ENCODE measurements at places on chromosomes 3 and 15.

DNA sequence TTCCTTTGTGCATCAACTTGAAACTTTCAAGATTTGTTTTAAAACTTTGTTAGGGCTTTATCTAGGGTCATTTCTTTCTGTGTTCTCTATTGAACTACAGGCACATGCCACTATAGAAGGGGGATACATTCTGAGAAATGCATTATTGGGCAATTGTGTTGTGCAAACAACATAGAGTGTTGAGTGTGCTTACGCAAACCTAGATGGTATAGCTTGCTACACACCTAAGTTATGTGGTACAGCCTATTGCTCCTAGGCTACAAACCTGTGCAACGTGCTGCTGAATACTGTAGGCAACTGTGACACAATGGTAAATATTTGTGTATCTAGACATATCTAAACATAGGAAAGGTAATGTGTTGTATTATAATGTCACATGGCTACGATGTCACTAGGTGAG is 33.0 kb upstream of the KLF13 start:
- no peak overlapping the region for H3K27ac ChIP-seq
- no peaks in the 10 kb centered on the region for H3K27me3 ChIP-seq
- no peak for DNase-seq
- no peaks in the 10 kb centered on the region for H3K36me3 ChIP-seq

DNA sequence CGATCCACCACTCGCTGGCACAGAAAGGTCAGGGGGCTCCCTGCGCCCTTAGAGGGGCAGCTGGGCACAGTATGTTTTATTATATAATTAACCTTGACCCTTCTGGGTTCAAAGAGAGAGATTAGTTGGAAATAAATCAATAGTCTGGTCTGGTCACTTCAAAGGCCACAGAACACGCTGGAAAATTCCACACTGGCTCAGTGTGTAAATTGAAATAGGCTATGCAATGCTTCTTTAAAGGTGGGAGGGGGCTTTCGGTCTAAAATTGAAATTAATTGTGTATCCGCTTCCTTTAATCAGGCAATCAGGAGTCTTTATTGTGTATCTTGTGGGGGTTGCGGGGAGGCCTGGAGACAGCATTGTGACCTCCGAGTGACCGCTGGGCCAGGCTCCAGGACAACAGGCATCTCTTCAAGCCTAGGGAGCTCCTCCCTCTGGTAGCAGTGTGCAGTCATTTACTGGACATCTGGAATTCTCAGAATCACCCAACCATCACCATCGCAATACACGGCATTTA is 8.0 kb downstream of the RNU5B-1 start:
- H3K36me3 ChIP-seq = no peaks in the 10 kb centered on the region
- no peak overlapping the region for H3K4me3 ChIP-seq
- H3K27ac ChIP-seq = no peak overlapping the region
- H3K27me3 ChIP-seq = no peaks in the 10 kb centered on the region

DNA sequence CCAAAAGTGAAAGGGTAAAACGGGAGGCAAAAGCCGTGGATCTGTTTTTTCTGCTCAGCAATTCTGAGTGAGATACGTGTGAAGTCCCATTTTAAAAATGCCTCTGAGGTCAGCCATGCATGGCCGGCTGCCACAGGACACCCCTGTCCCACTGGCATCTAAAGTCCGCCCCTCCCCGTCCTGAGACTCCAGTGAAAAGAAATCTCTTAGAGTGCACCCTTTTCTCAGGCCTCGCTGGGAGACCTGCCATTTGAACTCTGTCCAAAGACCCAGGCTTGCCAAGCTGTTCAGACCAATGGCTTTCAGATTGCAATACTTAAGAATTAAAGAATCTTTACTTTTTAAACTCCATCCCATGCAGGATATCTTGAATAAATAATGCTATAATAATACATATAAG is 61.0 kb upstream of the SLC24A5 start:
- no peaks in the 10 kb centered on the region for H3K4me1 ChIP-seq
- no peak for DNase-seq
- no peak overlapping the region for H3K4me3 ChIP-seq
- no peaks in the 10 kb centered on the region for H3K36me3 ChIP-seq

DNA sequence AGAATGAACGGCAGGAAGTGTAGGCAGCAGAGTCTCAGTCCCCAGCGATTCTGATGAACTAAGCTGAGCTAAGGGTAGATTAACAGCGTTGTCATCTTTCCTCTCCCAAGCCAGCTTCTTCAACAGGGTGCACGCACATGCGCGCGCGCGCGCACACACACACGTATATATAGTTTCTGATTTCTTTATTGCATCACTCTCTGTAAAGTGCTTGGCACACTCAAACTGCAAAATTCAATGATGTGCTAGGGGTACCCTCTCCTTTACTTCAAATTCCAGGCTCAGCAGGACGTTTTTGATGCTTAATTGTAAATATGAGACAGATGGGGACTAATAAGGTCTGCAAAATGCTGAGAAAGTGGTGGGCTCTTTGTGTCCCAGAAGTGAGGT is 26.1 kb upstream of the VPS8 start:
- no peaks in the 10 kb centered on the region for H3K36me3 ChIP-seq
- no peak for DNase-seq
- H3K4me3 ChIP-seq = no peak overlapping the region
- H3K27ac ChIP-seq = no peak overlapping the region
- H3K27me3 ChIP-seq = no peaks in the 10 kb centered on the region

DNA sequence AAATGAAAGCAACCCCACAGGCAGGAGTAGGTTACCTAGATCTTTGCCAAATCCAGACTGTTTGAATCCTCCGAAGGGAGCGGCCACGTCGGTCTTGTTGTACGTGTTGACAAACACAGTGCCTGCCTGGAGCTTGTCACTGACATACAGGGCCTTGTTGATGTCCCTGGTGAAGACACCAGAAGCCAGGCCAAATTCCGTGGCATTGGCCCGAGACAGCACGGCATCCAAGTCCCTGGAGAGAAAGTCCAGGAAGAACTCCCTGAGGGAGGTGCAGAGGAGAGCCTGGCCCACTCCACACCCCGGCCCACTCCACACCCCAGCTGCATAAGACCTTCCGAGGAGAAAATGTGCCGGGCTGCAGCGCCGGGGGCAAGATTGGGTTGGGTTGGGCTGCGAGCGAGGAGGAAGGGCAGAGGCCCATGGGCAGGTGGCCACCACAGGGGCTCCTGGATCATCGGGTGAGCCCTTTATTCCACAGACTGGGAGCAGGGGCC is 21.8 kb upstream of the SLC41A3 start:
- no peaks in the 10 kb centered on the region for H3K36me3 ChIP-seq
- DNase-seq = no peak
- H3K27ac ChIP-seq = no peak overlapping the region
- no peak overlapping the region for H3K4me3 ChIP-seq
- no peaks in the 10 kb centered on the region for H3K4me1 ChIP-seq

DNA sequence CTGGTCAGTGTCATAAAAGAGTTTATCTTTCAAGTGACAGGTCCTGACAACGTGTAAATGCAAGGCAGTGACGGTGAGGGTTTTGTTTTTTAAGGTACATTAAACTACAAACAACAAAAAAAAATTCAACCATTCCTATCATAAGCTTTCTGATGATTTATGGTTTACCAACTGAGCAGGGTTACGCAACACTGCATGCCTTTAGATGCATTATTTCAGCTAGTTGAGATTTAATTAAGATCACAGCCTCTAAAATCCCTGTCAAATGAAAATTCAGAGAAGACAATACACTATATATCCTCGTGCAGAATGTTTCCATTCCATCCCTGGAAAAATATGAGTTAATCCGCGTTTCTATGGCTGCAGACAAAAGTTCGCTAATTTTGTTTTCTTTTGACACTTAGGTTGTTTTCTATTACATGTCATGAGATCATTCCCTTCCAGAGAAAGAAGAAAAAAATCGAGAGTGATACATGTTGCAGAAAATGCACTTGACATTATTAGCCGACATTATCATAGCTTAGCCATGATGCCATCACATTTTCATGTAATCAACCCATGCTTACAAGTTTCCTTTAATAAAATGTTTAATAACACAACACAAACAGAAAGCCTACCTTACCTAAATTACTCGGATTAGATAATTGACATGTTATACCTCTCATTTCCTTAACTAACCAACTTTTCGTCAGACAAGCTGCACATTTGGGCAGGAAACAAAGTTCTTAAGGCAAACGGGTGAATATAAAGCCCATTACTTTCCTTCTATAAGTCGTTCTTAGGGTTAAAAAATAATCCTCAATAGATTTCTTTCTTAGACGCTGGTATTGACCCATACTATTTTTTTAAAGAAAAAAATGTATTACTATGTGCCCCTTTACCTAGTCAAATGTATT is 521.2 kb downstream of the FOXP1 start:
- H3K36me3 ChIP-seq = no peaks in the 10 kb centered on the region
- H3K27ac ChIP-seq = peak overlapping the region; percentile 95
- H3K4me3 ChIP-seq = no peak overlapping the region
- peaks cover 37% of the 10 kb centered on the region for H3K4me1 ChIP-seq
- DNase-seq = no peak

DNA sequence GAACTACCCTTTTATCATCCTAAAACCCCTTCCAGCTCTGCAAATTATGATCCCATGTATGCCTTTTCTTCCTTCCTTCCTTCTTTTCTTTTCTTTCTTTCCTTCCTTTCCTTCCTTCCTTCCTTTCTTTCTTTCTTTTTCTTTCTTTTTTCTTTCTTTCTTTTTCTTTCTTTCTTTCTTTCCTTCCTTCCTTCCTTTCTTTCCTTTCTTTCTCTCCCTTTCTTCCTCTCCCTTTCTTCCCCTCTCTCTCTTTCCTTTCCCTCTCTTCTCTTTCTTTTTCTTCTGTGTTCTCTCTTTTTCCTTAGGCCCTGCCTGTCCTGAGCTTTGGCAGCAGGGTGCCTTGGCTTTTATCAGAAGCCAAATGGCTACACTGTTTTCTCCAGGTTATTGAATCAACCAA is 66.8 kb downstream of the IQCH start:
- no peak for DNase-seq
- no peaks in the 10 kb centered on the region for H3K36me3 ChIP-seq
- H3K27me3 ChIP-seq = no peaks in the 10 kb centered on the region
- no peaks in the 10 kb centered on the region for H3K4me1 ChIP-seq
- H3K27ac ChIP-seq = no peak overlapping the region
- no peak overlapping the region for H3K4me3 ChIP-seq

DNA sequence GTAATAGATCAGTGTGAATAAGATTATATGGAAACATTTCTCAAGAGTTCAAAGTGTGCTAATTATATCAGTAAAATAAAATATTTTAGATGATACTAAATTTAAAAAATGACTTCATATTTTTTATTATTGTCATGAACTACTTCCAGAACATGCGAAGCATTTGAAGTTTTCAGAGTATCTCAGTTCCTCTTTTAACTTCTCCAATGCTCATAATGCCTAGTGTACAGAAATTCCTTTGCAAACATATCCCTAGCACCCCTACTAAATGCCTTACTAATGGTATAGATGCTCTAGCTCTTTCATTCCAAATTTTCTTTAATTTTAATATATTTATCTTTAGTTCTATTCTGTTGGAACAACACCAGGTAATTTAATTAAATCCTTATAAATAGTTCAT is 580.4 kb downstream of the CADM2 start:
- H3K27me3 ChIP-seq = no peaks in the 10 kb centered on the region
- no peak overlapping the region for H3K4me3 ChIP-seq
- no peaks in the 10 kb centered on the region for H3K4me1 ChIP-seq
- DNase-seq = no peak
- no peak overlapping the region for H3K27ac ChIP-seq

Measured in pancreas (tissue), 10 donors.